Nucleus accumbens (tissue), 56 donors: ENCODE measurements at places on chromosomes 1 and 21.

DNA sequence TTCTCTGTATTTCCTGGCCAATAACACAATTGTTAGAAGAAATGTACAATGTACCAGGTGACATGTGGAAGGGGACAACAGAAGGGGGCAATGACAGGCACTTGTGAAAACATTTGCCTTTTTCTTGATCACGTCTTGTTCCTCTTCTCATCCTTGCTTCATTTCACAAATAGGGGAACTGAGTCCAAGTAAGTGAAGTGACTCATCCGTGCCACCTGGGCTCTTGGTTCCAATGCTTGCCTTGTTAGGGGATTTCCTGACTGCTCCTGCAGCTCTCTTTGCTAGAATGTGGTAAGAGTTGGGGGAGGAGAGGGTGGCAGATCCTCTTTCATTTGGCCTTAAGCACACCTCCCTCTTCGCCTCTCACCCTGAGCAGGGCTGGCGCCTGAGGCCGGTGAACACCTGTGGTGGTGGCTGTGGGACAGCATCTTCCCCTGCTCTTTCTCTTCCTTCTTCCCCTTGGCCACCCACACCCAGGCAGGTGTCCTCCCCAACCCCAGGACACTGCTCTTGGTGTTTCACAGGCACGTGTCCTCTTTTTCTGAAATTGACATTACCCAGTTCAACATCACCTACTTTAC is 2.2 kb upstream of the RHEX start:
- no peak for DNase-seq

DNA sequence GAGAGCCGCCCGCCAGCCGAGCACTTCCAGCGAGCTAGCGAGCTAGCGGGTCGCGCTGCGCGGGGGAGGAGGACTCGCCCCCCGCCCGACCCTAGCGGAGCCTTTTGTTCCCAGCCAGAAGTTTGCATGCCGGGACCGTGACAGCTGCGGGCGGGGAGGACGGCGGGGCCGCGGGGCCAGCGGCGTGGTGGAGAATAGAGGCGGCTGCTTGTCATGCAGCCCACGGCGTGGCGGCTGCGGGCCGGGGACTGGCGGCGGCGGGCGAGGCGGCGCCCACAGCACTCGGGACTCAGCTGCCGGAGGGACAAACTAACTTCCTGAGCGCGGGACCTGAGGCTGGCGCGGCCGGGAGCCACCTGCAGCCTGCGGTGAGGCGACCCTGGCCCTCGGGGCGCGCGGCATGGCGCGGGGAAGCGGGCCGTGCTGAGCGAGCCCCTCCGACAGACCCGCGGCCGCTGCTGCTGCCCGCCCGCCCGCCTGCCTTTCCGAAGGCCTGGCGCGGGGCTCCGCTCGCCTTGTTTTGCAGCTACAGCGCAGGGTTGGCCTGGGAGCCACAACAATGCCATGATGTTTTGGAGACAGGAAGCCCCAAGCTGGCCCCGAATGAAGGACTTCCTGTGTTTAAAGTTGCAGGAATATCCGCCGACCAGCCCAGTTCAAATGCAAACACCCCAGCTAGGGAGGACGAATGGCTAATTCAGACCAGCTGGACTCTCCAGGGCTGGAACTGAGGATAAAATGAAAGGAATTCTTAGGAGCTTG is 82.2 kb upstream of the BMP8A start:
- peak; percentile 95 for DNase-seq

DNA sequence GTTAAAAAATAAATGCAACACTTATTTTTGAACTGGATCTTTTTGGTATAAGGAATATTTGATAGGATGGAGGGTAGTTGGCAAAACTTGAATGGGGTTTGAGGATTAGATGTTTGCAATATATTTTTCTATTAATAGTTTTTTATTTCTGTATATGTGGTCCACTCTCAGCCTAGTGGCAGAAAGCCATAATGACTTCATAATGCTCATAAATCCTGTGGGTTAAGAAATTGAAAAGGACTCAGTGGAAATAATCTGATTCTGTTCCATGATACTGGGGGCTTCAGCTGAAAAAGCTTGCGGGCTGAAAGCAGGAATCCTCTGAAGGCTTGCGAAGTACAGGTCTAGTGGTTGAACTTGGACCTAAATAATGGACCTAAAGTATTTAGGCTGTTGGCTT is 1028.6 kb upstream of the PRMT6 start:
- no peak for DNase-seq

- no peak for DNase-seq
Observed at GRCh38 chr21:26043891-26044290, 126.7 kb downstream of the APP start.

GRCh38 chr1:178506669-178507068 is 6.2 kb upstream of the TEX35 start:
- no peak for DNase-seq

DNA sequence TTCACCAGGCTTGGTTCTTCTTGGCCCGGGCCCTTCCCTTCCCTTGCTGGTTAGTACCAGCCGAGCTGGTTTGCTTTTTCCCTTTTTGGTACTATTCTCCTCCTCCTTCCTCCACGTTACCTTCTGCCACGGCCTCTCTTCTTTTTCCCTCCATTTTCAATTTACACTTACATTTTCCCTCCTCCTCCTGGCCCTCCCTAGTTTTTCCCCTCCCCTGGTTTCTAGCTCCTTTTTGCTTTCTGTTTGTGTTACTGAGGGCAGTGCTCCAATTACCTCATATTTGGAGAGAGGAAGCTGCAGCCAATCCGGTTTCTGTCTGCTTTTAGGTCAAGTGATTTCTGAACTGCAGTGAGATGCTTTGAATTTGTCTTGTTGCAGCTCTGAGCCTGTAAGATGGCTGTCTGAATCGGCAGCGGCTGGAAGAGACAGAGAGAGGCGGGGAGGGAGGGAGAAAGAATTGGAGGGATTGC is 63.7 kb downstream of the MACF1 start:
- peak; percentile 53 for DNase-seq
